ENCODE measurements at places on chromosomes 12 and 14.

DNA sequence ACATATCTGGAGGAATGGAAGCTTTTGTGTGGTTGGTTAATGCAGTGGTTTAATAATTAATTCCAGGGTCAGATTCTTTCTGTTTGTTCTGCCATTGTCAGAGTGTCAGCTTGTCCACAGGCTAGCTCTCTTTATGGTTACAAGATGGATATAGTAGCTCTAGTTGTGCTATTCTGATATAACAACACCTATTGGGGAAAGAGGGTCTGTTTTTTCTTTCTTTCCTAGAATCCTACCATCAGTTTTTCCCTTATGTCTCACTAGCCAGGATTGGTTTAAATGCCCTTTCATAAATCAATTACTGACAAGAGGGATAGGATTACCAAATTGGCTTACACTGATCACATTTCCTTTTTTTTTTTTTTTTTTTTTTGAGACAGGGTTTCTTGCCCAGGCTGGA lies 27.8 kb downstream of the CNOT2 start:
- DNase-seq, result no peak

GRCh38 chr14:104135121-104135903 lies 3.1 kb upstream of the KIF26A start:
- no peak for DNase-seq

GRCh38 chr14:55599250-55599879 lies 19.4 kb downstream of the KTN1 start:
- no peak for DNase-seq

- DNase-seq, result no peak
Observed at GRCh38 chr14:60684203-60684602, 34.9 kb upstream of the SIX1 start.
